ENCODE measurements at places on chromosomes 2 and 18. TPM values are rescaled to one million over a fixed set of nuclear protein-coding genes. Genes with fewer than 3 reads are reported as not detected.

Gene TYMS
- total RNA-seq, result 86.4 TPM

DNA sequence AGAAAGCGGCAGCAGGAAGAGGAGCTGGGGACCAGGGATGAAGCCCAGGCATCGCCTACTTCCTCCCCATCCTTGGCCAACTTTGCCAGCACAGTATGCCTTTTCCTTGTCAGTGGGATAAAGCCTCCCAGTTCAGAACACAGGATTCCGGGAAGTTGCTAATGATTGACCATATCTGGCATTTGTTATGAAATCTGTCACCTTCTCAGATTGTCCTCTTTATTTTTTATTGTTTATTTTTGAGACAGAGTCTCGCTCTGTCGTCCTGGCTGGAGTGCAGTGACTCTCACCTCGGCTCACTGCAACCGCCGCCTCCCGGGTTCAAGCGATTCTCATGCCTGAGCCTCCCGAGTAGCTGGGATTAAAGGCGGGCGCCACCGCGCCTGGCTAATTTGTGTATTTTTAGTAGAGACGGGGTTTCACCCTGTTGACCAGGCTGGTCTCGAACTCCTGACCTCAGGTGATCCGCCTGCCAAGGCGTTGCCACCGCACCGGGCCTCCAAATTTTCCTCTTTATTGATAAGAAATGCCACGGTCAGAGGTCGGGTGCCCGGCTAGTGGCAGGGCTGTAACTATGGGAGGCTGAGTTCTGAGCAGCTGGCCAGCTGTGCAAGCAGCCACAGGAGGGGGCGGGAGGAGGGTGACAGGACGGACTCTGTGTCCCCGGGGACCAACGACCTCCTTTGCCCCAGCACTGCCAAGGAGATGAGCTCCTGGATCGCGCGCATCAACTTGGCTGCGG is 24.4 kb downstream of the PSD4 start:
- H3K36me3 ChIP-seq, result no peaks in the 10 kb centered on the region
- no peak overlapping the region for H3K27ac ChIP-seq
- H3K4me1 ChIP-seq, result no peaks in the 10 kb centered on the region
- peaks cover 22% of the 10 kb centered on the region for H3K27me3 ChIP-seq

DNA sequence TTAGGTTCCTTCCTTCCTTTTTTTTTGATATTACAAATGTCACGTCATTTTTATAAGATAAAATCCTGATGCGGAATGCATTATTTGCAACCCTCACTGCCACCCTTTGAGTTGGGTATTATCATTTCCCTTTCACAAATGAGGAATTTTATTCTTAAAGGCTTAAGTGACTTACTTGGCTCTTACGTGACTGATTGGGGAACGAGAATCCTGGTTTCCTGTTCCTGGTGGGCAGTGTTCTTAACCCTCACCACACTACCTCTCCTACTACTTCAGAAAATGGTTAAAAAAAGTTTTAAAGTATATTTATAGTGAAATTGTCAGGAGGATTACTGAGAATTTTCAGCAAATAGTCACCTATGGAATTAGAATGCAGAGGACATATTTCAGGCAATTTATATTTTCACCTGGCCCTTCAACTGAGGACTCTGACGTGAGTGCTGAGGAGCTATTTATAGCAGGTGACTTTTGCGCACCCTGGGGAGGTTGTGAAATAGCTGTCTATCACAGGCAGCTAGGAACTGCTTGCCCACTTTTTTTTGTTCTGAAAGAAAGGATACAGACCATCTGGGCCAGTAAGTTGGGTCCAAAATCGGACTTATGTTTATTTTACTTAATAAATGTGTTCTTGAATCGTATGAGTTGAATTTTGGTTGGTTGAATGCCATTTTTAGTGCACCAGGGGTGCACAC is 18.7 kb upstream of the RASGRP3 start:
- no peak for DNase-seq
- H3K36me3 ChIP-seq, result peaks cover 11% of the 10 kb centered on the region
- no peaks in the 10 kb centered on the region for H3K27me3 ChIP-seq
- no peak overlapping the region for H3K4me3 ChIP-seq

Gene SFXN5
- total RNA-seq, result 23.1 TPM

Gene HSPD1
- 1,024 TPM for total RNA-seq

Gene HOXD10
- total RNA-seq, result not detected

Gene ALPP
- 0.20 TPM for total RNA-seq

- H3K27ac ChIP-seq, result no peak overlapping the region
- no peak for DNase-seq
- H3K4me1 ChIP-seq, result peaks cover 9% of the 10 kb centered on the region
- H3K4me3 ChIP-seq, result no peak overlapping the region
Measured at GRCh38 chr2:20600756-20601325, 50.1 kb downstream of the HS1BP3 start.

Gene CROCC2
- not detected for total RNA-seq

DNA sequence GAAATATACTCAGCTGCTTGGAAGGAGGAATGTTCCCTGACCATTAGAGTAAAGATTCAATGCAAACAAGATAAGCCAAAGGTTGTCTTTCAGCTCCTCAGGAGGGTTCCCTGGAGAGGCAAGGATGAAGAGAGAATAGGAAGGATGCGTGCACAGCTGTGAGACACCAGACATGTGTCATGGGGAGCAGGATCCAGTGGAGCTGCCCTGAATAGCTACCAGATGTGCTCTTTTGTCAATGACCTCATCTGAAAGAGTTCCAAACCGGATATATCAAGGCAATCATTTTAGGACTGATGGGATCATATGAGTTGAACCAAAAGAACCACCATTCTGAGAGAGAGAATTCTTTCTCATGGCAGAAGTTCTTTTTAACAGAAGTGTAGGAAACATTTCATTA is 490.6 kb downstream of the IRS1 start:
- H3K36me3 ChIP-seq, result no peaks in the 10 kb centered on the region
- H3K4me3 ChIP-seq, result no peak overlapping the region
- no peaks in the 10 kb centered on the region for H3K27me3 ChIP-seq
- no peak overlapping the region for H3K27ac ChIP-seq

Gene SLC25A12
- total RNA-seq, result 7.3 TPM

- no peaks in the 10 kb centered on the region for H3K27me3 ChIP-seq
- DNase-seq, result no peak
- no peaks in the 10 kb centered on the region for H3K4me1 ChIP-seq
- H3K4me3 ChIP-seq, result no peak overlapping the region
- H3K36me3 ChIP-seq, result peaks cover 2% of the 10 kb centered on the region
- no peak overlapping the region for H3K27ac ChIP-seq
Measured at GRCh38 chr2:2950403-2950952, 427.1 kb downstream of the EIPR1 start.

Gene RAB6D
- total RNA-seq, result 0.14 TPM

Gene LIMS2
- 2.5 TPM for total RNA-seq

DNA sequence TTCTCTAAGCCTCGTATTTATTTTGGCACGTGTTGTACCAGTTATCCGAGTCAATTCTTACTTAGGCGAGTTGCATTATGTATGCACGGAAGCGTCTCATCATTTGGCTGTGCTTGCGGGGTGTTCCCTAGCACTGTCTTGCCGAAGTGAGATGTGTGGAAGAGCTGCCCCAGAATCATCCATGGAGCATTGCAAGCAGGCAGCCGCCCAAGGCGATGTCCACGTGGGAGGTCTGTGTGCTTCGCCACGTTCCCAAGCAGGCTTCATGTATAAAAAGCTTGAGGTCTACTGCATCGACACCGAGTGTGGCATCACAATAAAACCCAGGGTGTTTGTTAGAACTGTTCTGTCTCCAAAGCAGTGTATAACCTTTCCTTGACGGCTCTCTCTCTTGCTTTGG is 849.9 kb downstream of the DCDC2C start:
- peaks cover 66% of the 10 kb centered on the region for H3K36me3 ChIP-seq
- H3K4me3 ChIP-seq, result no peak overlapping the region
- no peak for DNase-seq

DNA sequence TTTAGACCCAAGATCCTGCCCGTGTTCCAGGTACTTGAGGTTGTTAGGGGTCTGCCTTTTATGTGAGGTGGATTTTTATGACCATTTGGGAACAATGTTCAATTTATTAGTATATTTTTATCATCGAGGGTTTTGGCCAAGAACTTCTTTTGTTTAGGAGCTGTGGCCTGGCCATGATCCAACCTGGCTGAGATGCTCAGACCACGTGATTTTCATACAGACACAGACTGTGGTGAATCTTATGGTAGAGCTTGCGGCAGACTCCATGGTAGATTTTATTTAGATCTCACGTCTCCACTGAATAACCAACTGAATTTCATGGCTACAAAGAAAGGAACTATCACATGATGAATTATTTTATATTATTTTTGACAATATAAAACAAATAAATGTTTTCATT is 405.5 kb upstream of the VWC2L start:
- peaks cover 12% of the 10 kb centered on the region for H3K4me1 ChIP-seq
- H3K4me3 ChIP-seq, result no peak overlapping the region
- peaks cover 6% of the 10 kb centered on the region for H3K36me3 ChIP-seq
- H3K27ac ChIP-seq, result no peak overlapping the region
- no peak for DNase-seq

- H3K36me3 ChIP-seq, result no peaks in the 10 kb centered on the region
- DNase-seq, result peak; percentile 25
- H3K4me1 ChIP-seq, result peaks cover 11% of the 10 kb centered on the region
- no peaks in the 10 kb centered on the region for H3K27me3 ChIP-seq
Measured at GRCh38 chr18:4603955-4604354, 148.8 kb upstream of the DLGAP1 start.

DNA sequence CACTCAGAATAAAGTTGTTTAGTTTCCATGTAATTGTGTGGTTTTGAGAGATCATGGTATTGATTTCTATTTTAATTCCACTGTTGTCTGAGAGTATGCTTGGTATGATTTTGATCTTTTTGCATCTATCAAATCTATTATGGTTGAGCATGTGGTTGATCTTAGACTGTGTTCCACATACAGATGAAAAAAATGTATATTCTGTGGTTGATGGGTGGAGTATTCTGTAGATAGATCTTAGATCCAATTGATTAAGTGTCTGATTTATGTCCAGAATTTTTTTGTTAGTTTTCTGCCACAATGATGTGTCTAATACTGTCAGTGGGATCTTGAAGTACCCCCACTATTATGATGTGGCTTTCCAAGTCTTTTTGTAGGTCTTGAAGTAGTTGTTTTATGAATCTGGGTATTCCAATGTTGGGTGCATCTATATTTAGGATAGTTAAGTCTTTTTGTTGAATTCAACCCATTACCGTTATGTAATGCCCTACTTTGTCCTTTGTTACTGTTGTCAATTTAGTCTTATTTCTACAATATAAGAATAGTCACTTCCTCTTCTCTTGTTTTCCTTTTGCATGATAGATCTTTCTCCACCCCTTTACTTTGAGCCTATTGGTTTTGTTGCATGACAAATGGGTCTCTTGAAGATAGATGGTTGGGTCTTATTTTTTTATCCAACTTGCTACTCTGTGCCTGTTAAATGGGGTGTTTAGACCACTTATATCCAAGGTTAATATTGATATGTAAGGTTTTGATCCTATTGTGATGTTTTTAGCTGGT is 101.8 kb downstream of the TRABD2A start:
- H3K4me1 ChIP-seq, result peaks cover 14% of the 10 kb centered on the region
- no peak for DNase-seq
- peaks cover 13% of the 10 kb centered on the region for H3K36me3 ChIP-seq
- no peak overlapping the region for H3K27ac ChIP-seq

DNA sequence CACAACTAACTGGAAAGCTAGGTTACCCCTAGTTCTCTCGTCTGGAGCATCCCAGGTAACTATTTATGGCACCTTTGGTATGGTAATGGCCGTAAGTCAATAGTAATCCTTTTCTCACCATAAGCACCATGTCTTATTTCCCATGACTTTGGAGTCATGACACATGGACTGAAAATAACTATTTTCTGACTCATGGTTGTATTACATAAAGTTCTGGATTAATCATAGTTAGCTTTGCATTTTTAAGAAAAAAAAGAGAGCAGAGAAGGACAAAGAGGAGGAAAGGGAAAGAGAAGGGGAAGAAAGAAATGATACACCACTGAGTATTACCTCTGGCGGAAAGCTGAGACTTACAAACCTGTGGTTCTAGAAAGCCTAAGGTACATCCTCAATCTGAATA is 99.3 kb downstream of the BIN1 start:
- no peak overlapping the region for H3K27ac ChIP-seq
- no peak overlapping the region for H3K4me3 ChIP-seq
- no peaks in the 10 kb centered on the region for H3K36me3 ChIP-seq
- peaks cover 22% of the 10 kb centered on the region for H3K4me1 ChIP-seq

DNA sequence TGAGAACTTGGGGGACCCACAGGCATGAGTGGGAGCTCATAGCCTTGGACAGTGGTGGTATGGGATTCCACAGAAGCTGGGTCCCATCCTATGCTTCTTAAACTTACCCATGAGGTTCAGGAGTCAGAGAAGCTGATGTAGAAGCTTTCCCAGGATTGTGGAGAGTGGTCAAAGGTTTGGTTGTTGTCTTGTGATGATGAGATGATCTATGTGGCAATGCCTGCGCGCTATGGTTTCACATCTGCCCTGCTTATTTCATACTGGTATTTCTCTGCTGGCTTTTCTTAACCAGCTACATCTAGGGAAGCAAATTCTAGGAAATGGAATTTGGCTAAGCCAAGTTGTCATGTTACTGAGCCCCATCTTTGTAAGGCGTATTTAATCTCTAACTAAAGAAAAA is 168.6 kb downstream of the ZNF407 start:
- H3K27me3 ChIP-seq, result no peaks in the 10 kb centered on the region
- H3K36me3 ChIP-seq, result no peaks in the 10 kb centered on the region
- no peak overlapping the region for H3K4me3 ChIP-seq

GRCh38 chr2:135124924-135125886 is 73.1 kb downstream of the RAB3GAP1 start:
- peaks cover 16% of the 10 kb centered on the region for H3K36me3 ChIP-seq
- no peak overlapping the region for H3K27ac ChIP-seq
- no peak for DNase-seq

- H3K36me3 ChIP-seq, result peaks cover 56% of the 10 kb centered on the region
- DNase-seq, result no peak
- H3K27ac ChIP-seq, result no peak overlapping the region
- no peaks in the 10 kb centered on the region for H3K27me3 ChIP-seq
- peaks cover 38% of the 10 kb centered on the region for H3K4me1 ChIP-seq
- no peak overlapping the region for H3K4me3 ChIP-seq
Measured at GRCh38 chr2:119788752-119789151, 29.0 kb downstream of the PTPN4 start.

Gene OTX1
- 1.2 TPM for total RNA-seq

GRCh38 chr2:107364361-107364950 is 462.2 kb upstream of the RGPD4 start:
- H3K27me3 ChIP-seq, result no peaks in the 10 kb centered on the region
- no peak overlapping the region for H3K4me3 ChIP-seq
- no peaks in the 10 kb centered on the region for H3K4me1 ChIP-seq
- no peak overlapping the region for H3K27ac ChIP-seq

Gene VPS54
- 14.6 TPM for total RNA-seq

Gene CRYBA2
- not detected for total RNA-seq

Gene LOXHD1
- 0.35 TPM for total RNA-seq

GRCh38 chr18:27948986-27949385 is 227.9 kb downstream of the CDH2 start:
- no peak overlapping the region for H3K4me3 ChIP-seq
- no peaks in the 10 kb centered on the region for H3K36me3 ChIP-seq
- no peak overlapping the region for H3K27ac ChIP-seq
- H3K27me3 ChIP-seq, result no peaks in the 10 kb centered on the region
- H3K4me1 ChIP-seq, result no peaks in the 10 kb centered on the region

Measured in WTC11 (cell line).